ENCODE measurements at places on chromosomes 7 and 10. TPM values are rescaled to one million over a fixed set of nuclear protein-coding genes. Genes with fewer than 3 reads are reported as not detected.

The FZD1 gene
- total RNA-seq: 3.1 TPM

The POP7 gene
- 154 TPM for total RNA-seq

The GTF2IRD2 gene
- 0.63 TPM for total RNA-seq

The CYP3A7 gene
- total RNA-seq: not detected

The NPSR1 gene
- not detected for total RNA-seq

The TMEM225B gene
- not detected for total RNA-seq

The PANK1 gene
- total RNA-seq: 2.0 TPM

The DENND2A gene
- 8.9 TPM for total RNA-seq

The COL13A1 gene
- total RNA-seq: 299 TPM

- DNase-seq: no peak
Observed at GRCh38 chr7:220151-220841, 27.9 kb downstream of the FAM20C start.

DNA sequence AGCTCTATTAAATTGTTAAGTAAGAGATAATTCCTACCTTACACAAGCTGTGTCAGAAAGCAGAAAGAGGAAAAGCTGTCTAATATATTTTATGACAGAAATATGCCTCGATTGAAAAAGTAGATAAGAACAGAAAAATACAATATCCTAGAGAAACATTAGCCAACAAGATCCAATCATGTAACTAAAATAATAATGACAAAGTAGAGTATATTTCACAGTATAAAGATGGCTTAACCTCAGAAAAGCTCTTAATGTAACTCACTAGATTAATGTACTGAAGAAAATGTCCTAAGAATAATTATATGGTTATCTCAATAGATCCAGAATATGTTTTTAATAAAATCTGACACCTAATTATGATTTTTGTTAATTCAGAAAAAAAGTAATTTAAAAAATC is 89.8 kb upstream of the HABP2 start:
- DNase-seq: no peak

GRCh38 chr10:114220281-114220680 is 18.8 kb upstream of the VWA2 start:
- DNase-seq: no peak

DNA sequence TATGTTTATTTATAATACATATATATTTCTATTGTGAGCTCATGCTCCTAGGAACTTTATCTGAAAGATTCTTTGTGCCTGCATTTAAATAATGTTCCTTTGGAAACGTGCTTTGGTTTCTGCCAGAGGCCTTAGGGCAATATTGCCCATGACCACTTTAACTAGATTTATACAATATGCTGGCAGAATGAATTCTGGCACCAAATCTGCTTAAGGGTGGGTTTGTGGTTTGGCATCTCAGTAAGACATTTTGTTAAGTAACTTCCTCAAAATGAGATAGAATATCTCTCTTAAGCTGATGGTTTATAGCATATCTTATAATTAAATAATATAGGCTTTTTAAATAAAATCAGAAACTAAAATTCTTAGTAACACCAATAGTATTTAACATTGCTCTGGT is 252.9 kb downstream of the RNLS start:
- DNase-seq: no peak

- no peak for DNase-seq
Observed at GRCh38 chr7:57370066-57370738, 79.8 kb upstream of the ZNF716 start.

GRCh38 chr10:126629925-126630624 is 40.4 kb downstream of the C10orf90 start:
- DNase-seq: no peak

GRCh38 chr10:30116041-30116491 is 56.7 kb upstream of the JCAD start:
- DNase-seq: no peak

- peak; percentile 11 for DNase-seq
Observed at GRCh38 chr7:68321076-68321639, 1277.1 kb upstream of the AUTS2 start.

GRCh38 chr7:40851001-40851400 is 716.2 kb downstream of the SUGCT start:
- DNase-seq: no peak

DNA sequence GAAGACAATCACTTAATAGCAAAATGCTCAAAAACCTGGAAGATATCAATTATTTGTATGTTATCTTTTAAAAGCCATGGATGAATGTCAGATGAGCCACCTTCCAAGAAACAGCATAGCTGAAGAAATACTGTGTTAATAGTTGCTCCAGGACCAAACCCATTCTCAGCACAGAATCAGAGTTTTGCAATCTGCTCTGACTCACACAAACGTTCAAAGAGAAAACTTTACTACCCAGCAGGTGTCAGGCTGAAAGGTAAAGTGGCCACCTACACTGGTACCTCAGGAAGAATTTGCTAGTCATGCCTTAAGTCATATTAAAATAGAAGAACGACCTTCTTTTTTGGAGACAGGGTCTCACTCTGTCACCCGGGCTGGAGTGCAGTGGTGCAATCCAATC is 526.5 kb downstream of the PARD3 start:
- peak; percentile 96 for DNase-seq

- DNase-seq: no peak
Observed at GRCh38 chr7:151349507-151349853, 7.9 kb downstream of the NUB1 start.

DNA sequence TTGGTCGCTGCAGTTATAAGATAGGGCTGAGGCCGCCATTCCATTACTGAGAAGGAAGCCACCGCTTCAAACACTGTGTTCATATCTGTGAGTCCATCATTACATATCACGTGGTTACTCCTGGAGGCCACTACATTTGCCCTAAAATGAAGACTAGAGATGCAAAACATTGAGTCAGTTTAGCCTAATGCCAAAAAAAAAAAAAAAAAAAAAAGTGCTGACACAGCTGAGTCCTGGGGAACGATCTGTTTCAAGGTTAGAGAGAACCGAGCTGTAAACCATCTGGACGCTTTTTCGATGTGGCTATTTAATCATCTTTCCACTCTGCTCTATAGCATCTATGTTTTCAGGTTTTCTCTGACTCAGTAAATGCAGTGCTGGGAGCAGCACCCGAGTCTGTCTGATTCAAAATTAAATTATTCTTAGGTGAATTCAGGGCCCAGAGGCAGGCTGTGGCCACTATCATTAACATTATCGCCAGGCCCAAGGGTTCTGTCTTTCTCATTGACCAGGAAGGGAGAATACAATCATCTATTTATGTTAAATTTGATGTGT is 449.1 kb downstream of the PAXIP1 start:
- no peak for DNase-seq

DNA sequence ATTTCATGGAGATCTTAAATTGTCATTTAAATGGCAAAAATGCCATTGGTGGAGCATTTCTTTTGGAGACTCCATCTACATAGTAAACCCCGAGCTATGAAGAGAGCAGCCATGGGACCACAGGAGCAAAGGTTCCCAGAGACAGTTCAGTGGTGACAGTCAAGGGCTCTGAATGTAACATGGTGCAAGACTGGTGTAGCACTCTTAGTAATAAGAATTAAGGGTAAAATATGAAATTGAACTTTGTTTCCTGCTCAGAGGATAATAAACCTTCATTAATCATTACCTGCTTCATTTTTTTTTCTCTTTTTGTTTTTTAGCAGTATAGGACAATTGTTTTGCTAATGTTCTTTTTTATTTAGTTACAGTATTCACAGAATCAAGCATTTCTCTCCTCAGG is 717.5 kb upstream of the POM121L12 start:
- no peak for DNase-seq

All from PC-3 (cell line).